ENCODE measurements at places on chromosomes 3 and 15.
A peak's percentile ranks its signal among the peaks of the same experiment; 100 is the strongest.

- no peak for ATAC-seq
These were observed 422.5 kb upstream of the CDIN1 start for GRCh38 chr15:36156879-36157427.

- no peak for ATAC-seq
These were observed 50.5 kb upstream of the ARHGEF3 start for GRCh38 chr3:56851966-56852884.

GRCh38 chr15:89378296-89379151 is 43.9 kb upstream of the POLG start:
- no peak for ATAC-seq

DNA sequence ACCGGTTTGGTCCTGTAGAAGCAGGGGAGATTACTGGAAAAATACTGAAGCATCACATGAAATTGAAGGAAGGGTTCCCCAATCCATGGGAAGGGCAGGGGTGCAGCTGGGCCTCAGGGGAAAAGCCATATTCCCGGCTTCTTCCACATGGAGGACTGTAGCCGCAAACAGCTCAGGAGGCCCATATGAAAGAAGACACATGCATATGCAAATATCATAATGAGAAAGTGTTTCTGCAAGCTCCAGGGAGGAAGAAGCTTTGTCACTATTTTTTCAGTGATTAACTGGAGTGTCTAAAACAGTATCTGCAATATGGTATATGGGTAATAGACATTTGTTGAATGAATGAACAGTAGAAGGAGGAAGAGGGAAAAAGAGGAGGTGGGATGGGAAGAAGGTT is 19.1 kb downstream of the DPH3 start:
- no peak for ATAC-seq

- no peak for ATAC-seq
These were observed 25.1 kb downstream of the NSMCE3 start for GRCh38 chr15:29244544-29244943.

GRCh38 chr15:23416349-23417276 is 30.4 kb downstream of the GOLGA6L2 start:
- no peak for ATAC-seq

GRCh38 chr15:48411971-48412591 is 80.9 kb downstream of the DUT start:
- ATAC-seq = no peak

GRCh38 chr3:182533394-182533793 is 259.9 kb upstream of the ATP11B start:
- ATAC-seq = no peak

GRCh38 chr15:64604319-64604718 is 143.9 kb downstream of the ZNF609 start:
- ATAC-seq = no peak

GRCh38 chr15:43206054-43206453 is 14.8 kb downstream of the EPB42 start:
- ATAC-seq = no peak

- no peak for ATAC-seq
These were observed 6.4 kb upstream of the TMEM158 start for GRCh38 chr3:45232521-45232920.

- ATAC-seq = no peak
These were observed 10.9 kb downstream of the GPR87 start for GRCh38 chr3:151305775-151306151.

DNA sequence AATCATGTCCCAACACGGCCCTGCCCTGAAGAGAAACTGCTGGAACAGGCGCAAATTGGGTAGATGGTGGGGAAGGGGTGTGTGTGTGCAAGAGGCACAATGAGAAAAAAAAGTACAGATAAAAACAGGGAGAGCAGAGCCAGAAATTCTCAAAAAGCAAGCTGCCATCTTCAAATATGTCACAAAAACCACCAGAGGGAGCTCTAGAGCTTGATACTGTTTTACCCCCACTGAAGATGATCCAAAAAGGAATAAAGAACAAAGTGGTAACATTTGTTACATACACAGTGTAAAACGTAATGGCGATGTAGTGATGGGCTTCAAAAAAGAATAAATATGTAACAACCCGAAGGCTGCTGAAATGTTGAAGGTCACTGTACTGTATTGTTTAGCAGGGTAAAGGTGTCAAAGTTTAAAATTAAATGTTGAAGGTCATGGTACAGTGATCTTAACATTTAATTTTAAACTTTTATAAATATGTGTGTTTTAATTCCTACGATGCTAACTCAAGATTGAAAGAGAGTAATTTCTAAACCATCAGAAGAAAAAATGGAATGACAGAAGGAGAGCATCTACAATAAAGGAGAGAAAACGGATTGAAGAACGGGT is 6.0 kb downstream of the SNRPA1 start:
- peak; percentile 53 for ATAC-seq

DNA sequence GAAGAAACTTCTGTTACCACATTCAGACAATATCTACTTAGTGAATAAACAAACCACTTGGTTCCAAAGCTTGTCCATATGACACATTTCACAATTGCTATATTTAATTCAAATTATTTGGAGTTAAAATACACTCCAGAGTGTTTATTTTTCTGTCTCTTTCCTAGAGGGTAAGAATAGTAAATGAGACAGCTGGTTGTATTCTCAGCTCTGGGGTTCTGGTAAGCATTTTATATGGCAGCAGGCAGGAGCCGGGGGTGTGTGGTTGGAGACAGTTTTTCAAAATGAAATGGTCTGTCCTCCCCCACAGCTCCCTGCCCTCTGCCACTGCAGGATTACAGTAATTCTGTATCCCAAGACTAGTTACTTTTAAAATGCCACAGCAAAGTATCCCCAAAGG is 10.9 kb upstream of the SEC61A1 start:
- no peak for ATAC-seq

DNA sequence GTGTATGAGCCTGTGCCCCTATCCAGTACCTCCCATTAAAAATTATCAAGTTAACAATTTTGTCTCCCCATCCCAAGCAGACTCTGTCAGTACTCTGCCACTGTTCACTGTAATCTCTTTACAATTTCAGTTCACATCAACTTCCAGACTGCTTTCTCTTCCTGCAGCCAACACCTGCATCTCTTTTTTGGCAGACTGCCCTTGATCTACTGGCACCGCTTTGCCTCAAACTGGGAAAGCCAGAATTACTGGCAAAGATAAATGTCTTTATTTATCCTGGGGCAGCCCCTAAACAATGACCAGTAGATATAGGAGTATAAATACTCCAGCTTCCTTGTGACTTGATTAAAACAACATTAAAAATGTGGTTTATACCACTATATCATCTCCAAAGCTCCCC is 494.1 kb downstream of the ZNF385D start:
- ATAC-seq = no peak

DNA sequence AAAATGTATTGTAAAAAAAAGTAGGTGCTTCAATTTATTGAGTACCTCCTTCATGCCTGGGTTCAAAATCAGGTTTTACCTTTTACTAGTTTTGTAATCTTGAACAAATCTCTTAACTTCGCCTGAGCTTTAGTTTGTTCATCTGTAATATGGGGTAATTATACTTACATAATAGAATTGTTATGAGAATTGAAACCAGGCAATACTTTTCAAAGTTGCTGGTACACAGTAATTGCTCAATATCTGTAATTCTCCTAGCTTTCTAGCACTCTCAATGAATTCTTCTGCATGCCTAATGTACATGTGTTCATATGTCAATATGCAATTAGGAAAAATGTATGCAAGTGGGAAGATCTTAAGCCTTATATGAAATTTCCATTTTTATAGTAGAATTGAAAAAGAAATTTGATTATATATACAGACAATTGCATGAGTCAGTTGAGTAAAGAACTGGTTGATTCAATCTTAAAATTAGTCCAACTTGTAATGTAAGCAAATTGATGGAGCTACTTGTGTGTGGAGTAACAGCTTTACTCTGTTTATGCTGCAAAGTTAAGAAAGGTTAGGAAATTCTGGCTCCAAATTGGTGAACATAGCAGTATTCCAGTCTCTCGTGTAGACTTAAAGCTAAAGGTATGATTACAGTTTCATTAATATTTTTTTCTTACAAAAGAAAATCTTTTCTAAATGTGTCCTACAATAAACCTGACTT is 4.1 kb downstream of the TNFSF10 start:
- ATAC-seq = no peak

DNA sequence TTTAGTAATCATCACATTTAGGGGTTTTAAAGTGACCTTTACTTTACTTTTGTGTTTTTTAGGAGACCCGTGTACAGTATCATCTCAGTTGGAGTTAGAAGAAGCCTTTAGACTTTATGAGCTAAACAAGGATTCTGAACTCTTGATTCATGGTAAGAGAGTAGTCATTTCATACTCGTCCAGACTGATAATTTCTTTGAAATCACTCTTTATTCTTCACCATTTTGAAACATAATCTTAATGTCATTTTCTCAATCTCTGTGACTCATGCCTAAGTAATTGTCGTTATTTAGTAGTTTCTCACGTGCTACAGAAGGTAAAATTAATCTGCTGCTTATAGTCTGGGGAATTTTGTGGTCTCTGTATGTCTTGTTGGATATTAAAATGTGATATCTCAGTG is 37.7 kb downstream of the PRKCI start:
- ATAC-seq = peak; percentile 79

- ATAC-seq = no peak
These were observed 110.0 kb downstream of the RAB11A start for GRCh38 chr15:65979316-65979715.

GRCh38 chr3:100316641-100317069 is 17.9 kb upstream of the NIT2 start:
- peak; percentile 65 for ATAC-seq

DNA sequence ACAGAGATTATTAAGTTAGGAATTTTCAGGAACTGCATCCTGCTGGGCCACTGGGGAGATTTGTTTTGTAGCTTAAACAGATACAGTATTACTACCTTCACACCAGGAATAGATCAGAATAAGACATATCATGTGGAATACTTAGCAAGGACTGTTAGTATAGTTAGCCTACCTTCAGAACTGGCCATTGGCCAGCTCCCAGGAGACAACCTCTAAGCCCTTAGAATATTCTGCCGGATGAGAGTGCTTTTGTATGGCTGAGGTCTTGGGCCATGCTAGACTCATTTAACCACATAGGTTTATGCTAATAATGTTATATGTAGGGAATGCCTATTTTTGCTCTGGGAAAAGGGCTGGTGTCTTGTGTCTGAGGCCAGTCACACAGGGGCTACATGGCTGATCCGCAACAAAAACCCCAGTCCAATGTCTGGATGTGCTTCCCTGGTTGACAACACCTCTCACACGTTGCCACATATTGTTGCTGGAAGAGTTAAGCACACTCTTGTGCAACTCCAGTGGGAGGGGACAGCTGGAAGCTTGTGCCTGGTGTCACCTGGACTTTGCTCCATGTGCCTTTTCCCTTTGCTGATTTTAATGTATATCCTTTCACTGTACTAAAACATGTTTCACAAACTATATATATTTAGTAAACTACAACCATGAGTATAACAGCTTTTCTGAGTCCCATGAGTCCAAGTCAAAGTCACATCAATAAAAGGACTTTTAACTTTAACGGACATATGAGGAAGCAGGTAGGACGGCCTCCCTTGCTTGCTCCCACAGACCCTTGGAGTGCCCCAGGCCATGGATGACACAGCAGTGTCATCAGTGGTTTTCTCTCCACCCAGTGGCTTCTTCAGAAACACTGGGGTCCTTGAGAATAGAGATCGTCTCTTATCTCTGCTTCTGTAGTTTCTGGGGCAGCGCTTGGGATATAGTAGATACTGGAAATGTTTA is 118.0 kb upstream of the C3orf80 start:
- no peak for ATAC-seq

DNA sequence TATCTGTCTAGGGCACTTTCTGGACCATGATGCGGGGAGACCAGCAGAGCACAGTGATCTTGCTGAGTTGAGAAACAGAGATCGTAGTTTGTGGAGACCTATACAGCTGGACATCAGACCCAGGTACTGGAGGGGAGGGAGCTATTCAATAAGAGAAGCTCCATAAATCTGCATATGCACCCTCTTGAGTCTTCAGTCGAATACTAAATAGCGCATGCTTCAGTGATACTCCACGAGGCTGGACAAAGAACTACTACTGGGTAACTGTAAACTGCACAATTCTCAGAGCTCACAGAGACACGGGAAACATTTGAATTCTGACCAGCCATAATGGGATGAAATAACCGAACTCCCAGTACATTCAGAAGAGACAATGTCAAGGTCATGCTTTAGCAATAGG is 49.7 kb downstream of the MINAR1 start:
- no peak for ATAC-seq

DNA sequence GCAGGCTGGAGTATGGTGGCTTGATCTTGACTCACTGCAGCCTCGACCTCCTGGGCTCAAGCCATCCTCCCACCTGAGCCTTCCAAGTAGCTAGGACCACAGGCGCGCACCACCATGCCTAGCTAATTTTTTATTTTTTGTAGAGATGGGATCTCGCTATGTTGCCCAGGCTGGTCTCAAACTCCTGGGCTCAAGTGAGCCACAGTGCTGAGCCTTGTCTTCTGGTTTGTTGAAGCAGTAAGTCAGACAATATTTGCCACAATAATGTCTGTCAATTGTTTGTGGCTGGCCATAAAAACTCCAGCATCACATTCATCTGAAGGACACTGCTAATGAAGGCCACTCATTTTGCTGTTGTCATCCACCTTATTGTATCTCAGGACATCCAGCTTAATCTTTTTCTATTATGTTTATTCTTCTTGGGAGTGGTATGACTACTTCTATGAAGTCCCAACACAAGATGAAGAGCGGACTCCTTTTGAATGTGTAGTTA is 185.9 kb downstream of the FNDC3B start:
- ATAC-seq = no peak

GRCh38 chr3:146187334-146187950 is 26.5 kb upstream of the PLOD2 start:
- no peak for ATAC-seq

GRCh38 chr3:183300996-183301562 is 48.0 kb downstream of the B3GNT5 start:
- ATAC-seq = no peak

DNA sequence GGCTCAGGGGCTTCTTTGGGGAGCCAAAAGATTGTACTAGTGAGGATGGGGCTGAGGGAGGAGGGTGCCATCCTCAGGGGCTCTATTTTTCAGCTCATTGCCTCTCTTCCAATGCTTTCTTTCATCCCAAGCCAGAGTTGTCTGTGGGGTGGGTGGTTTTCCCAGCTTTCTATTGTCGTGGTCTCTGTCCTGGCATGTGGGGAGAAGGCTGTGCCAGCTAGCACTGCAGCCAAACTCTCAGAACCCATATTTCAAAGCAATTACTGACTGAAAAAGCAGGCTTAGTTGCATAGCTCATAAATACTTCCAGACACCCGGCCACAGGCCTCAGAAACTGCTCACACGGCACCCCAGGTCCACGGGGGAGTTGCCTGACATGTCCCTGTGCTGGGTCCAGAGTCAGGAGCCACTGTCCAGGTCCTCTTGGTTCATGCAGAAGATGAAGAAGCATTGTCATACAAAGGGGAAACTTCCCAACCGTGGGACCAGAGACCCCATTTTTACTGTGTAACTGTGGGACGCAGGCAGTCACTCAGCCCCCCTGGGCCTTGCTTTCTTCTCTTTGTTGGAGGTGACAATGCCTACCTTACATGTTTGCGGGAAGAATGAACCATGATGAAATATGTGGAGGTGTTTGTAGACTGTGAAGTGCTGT is 27.6 kb downstream of the FGD5 start:
- ATAC-seq = no peak

Data from activated CD4-positive, CD25-positive, alpha-beta regulatory T cell treated with anti-CD3 and anti-CD28 coated beads, Interleukin-2, amount 50 U/mL, for 24 hours (primary cell).